ENCODE measurements at places on chromosomes 12 and 14. TPM values are rescaled to one million over a fixed set of nuclear protein-coding genes. Genes with fewer than 3 reads are reported as not detected.

GALNT8 gene
- total RNA-seq: not detected

CEBPE gene
- total RNA-seq: not detected

PIP4K2C gene
- total RNA-seq: 35.8 TPM

NCOR2 gene
- 60.3 TPM for total RNA-seq

RHOJ gene
- total RNA-seq: 2.0 TPM

WDHD1 gene
- total RNA-seq: 8.7 TPM

SDR9C7 gene
- total RNA-seq: 26.0 TPM

KRT85 gene
- not detected for total RNA-seq

NUAK1 gene
- total RNA-seq: 1.7 TPM

ARHGAP5 gene
- total RNA-seq: 111 TPM

PLEKHD1 gene
- not detected for total RNA-seq

KLRC2 gene
- total RNA-seq: 0.60 TPM

KCNC2 gene
- not detected for total RNA-seq

GSC gene
- 0.32 TPM for total RNA-seq

CLSTN3 gene
- total RNA-seq: 12.8 TPM

KRT81 gene
- not detected for total RNA-seq

HCAR3 gene
- total RNA-seq: 9.6 TPM

TCL1A gene
- total RNA-seq: 0.40 TPM

MAPKAPK5 gene
- 24.0 TPM for total RNA-seq

RTL1 gene
- not detected for total RNA-seq

CCDC175 gene
- total RNA-seq: not detected

SERPINA5 gene
- 0.28 TPM for total RNA-seq

OASL gene
- total RNA-seq: 5.9 TPM

SLC39A5 gene
- not detected for total RNA-seq

ASB2 gene
- total RNA-seq: 1.00 TPM

CDCA4 gene
- 21.8 TPM for total RNA-seq

All from esophagus mucosa (tissue), 1 donor.